ENCODE measurements at places on chromosomes 11 and 22.
A peak's percentile ranks its signal among the peaks of the same experiment; 100 is the strongest.

- no peak for DNase-seq
Observed at GRCh38 chr11:1043563-1044096, 7.1 kb upstream of the MUC6 start.

DNA sequence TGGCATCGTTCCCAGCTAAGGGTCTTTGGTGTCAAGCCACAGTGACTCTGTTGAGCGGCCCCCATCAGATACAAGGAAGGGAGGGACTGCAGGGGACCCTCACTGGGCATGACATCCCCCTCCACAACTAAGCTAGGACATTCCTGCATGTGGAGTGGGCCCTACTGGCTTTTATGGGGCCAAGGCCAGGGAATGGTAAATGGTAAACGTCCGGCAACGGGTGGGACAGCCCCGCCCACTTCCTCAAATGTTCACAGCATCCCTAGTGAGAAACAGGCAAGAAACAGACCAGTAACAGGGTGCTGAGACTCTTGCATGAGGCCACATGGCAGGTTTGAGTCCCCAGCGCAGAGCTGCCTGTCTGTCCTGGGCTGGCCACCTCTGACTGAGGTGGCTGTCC lies 4.4 kb downstream of the TMPRSS6 start:
- DNase-seq, result no peak

DNA sequence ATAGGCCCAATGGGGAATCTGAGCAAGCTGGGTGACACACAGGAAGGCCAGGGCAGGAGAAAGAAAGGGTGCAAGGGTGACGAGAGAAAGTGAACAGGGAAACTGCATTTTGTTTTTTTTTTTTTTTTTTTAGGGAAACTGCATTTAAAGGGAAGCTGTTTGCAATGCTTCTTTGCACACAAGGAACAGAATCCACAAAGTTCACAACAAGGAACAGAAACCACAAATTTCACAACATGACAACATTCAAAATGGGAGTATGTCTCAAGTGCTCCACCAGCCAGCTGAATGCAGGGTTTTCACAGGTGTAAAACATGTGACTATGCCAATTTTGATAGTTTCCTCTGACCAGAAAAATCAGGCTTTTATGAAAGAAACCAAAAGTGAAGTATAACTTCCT lies 6.8 kb upstream of the PLAAT3 start:
- DNase-seq, result no peak

DNA sequence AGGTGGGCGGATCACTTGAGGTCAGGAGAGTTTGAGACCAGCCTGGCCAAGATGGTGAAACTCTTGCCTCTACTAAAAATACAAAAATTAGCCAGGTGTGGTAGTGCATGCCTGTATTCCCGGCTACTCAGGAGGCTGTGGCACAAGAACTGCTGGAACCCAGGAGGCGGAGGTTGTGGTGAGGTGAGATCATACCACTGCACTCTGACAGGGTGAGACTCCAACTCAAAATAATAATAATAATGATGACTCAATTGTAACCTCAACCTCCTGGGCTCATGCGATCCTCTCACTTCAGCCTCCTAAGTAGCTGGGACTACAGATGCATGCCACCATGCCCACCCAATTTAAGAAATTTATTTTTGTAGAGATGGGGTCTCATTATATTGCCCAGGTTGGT lies 15.6 kb upstream of the CHRNA10 start:
- no peak for DNase-seq

- DNase-seq, result no peak
Observed at GRCh38 chr11:27403195-27403594, 40.2 kb upstream of the CCDC34 start.

- DNase-seq, result no peak
Observed at GRCh38 chr22:36398601-36399471, 11.1 kb upstream of the MYH9 start.

DNA sequence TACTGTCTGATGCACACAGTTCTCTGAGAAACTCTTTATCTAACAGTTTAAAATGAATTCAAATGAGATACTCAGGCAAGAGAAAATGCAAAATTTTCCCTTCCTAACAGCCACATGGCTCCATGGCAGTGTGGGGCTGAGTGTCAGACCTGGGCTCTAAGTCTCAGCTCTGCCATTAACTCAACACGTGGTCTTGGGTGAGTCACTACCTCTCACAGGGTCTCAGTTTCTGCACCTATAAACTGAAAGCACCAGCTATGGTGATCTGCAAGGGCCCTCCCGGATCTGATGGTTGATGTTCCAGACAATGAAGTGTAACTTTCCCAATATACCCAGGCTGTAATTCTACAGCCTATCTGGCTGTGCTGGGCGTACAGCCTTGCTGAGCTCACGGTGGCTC lies 70.5 kb downstream of the KCNC1 start:
- DNase-seq, result no peak

GRCh38 chr11:78722786-78723185 lies 148.1 kb upstream of the NARS2 start:
- no peak for DNase-seq

GRCh38 chr11:126007238-126007637 lies 55.4 kb downstream of the CDON start:
- DNase-seq, result no peak

DNA sequence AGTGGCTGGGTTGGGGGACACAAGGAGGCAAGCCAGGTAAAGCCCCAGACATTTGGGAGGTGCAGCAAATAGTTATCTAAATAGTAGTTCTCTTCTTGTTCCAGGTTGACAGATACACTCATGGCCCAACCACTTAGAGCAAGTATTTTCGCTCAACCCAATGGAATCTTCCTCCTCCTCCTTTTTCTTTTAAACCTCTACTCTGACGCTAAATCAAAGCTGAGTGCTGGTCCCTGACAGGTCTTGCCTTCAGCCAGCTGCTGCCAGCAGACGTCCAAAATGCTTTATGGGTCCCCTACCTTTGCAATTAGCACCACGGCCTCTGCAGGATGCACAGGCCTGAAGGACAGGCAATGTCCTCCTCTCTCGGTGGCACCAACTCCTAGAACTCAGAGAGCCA lies 558.5 kb downstream of the MIAT start:
- no peak for DNase-seq

GRCh38 chr11:57150454-57150917 lies 31.3 kb upstream of the LRRC55 start:
- no peak for DNase-seq

DNA sequence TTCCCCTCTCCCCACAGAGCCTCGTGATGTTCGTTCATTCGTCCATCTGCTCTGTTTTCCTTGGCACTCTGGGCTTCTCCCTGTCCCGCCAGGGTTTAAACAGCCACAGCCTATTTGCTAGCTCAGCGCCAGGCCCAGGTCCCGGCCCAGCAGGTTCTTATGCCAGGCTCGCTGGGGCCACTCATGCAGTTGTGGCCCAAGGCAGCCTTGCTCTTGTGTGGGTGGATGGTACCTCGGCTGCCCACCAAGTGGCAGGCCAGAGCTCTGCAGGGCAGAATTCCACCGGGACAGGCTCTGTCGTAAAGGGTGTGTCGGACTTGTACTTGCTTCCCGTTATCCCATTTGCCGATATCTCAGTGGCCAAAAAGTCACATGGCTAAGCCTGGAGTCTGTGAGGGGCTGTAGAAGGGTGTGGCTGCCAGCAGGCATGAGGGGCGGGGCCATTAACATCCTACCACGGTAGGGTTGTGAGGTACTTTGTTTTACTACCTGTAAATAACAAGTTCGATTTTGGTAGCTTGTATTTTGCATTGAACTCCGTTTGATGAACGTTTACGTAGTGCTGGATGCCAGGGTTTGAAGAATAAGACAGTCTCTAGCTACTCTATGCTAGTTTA lies 7.9 kb downstream of the FAM118A start:
- no peak for DNase-seq

DNA sequence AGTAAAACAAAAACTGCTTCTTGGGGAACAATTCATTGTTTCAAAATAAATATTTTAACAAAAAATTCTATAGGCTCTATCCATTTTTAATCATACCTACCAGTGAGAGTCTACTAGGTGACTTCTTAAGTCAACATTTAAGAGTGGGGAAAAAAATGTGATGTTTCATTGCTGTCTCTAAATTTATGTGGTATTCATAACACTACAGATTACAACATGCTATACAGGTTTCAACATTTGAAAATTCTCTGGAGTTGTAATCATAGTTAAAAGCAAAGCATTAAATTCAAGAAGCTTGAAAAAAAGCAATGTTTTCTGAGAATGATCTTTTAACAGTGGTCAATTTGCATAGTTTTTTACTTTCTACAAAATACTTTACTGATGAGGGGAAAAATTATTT lies 18.3 kb downstream of the SBF2 start:
- DNase-seq, result no peak

DNA sequence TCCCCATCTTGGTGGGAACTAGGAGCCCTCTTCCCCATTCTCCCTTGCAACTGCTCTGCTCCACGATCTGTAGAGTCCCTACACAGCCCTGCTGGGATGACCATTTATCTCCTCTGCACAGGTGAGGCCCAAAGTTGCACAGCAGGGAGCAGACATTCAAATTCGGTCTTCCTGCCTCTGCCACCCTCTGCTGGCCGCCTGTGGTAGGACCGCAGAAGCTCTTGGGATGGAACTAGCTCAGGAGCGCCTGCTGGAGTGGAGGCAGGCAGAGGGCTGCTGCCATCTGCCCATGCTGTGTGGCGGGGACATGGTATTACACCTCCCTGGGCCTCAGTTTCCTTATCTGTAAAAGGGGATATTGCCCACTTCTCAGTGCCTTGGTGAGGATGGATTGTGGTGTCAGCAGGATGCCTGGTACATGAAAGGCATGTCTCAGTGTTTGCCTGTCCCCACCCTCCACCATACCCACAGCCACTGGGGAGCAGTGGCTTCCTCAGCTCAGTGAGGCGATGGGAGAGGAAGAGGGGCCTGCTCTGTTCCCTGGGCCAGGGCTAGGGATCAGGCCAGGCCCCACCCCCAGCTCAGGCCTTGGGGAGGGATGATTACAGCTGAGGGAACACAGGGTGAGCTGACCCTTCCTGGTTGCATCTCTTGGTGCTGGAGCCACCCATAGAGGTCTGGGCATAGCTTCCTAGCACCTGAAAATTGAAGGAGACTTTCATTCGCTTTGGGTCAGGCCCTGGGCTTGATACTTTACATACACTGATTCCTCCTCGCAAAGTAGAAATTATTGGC lies 11.3 kb upstream of the OMP start:
- DNase-seq, result peak; percentile 66

DNA sequence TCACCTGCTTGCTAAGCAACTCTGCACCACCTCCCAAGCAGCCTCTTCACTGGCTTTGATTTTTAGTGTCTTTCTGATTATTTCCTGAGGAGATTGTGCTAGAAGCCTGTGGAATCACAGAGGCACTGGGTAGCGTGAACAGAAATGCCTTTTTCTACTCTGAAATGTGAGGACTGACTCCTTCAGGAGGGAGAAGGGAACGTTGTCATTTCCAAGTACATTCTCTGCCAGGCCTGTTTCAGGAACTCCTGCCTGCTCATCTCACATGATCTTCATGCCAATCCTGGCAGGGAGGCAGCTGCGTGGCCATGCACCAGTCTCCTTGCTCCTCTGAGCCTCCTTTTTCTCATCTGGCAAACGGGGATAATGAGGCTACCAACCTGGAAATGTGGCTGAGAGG lies 49.8 kb upstream of the PRDM11 start:
- no peak for DNase-seq

- DNase-seq, result no peak
Observed at GRCh38 chr11:10688401-10688800, 5.2 kb downstream of the IRAG1 start.

DNA sequence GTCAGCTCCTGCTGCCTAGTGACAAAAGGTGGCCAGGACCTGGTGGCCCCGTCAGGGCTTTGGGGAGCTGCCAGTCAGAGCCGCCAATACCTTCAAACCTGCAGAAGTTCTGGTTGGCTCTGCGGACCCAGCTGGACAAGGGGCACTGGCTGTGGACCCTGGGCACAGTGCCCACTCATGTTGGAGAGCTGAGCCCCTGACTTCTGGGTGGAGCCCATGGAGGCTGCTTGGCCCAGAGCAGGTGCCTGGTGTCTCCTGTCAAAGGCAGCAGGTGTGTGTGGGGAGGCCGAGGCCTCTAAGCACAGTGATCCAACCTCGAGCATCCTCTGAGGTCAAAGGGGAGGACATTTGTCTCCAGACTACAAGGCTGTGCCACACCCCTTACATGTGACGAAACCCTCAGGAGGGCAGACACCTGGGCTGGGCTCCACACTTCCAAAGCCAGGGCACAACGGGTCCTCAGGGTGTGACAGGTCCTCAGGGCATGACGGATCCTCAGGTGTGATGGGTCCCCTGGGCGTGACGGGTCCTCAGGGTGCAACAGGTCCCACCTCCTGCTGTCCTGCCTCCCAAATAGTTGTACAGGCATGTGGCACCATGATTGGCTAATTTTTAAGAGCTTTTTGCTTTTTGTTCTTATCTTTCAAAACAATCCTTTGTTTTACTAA lies 37.0 kb downstream of the MUC2 start:
- DNase-seq, result no peak

DNA sequence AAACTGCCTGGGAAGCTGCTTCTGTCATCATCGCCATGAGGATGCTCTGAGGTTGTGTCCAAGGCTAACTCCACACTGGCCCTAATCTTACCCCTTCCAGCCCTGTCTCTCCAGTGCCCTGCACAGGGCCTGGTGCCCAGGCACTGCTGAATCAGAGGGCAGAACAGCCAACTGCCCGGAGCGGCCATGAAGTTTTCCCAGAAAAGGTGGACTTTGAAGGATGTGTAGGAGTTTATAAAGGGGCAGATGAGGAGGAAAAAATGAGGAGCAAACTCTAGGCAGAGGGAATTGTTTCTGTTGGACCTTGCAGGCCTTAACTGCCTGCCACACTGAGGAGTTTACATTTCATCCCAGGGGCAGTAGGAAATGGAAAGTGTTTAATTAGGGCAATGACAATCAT lies 39.4 kb upstream of the TCF20 start:
- no peak for DNase-seq

- DNase-seq, result no peak
Observed at GRCh38 chr11:1912289-1912878, 7.1 kb upstream of the TNNT3 start.

- no peak for DNase-seq
Observed at GRCh38 chr11:70138403-70138802, 60.3 kb downstream of the ANO1 start.

DNA sequence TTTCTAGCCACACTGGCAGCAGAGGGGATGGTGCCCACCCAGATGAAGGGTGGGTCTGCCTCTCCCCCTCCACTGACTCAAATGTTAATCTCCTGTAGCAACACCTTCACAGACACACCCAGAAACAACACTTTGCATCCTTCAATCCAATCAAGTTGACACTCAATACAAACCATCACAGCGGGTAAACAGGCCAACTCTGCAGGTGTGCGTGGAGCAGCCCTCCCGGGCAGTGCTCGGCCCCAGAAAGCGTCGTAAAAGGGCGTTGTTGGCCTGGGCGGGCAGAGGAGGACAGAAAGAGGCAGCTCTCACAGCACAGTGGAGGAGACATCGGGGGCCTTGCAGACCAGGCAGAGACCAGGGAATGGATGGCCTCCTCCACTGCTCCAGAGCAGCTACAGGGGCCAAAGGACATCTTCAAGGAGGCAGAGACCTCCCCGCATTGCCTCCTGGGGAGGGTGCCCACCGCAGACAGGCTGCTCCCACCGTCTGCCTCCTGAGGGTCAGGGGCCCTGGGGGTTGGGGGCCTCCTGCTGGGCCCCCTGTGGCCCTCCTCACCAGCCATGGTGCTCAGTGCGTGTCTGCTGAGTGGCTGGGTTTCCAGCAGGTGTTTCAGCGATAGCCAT lies 56.1 kb upstream of the FADD start:
- DNase-seq, result no peak

GRCh38 chr11:118902336-118903203 lies 18.9 kb downstream of the CXCR5 start:
- DNase-seq, result no peak

- no peak for DNase-seq
Observed at GRCh38 chr11:33881651-33882503, 10.0 kb downstream of the LMO2 start.

- DNase-seq, result no peak
Observed at GRCh38 chr11:32885556-32885955, 7.1 kb upstream of the QSER1 start.

Data from progenitor cell of endocrine pancreas (in vitro differentiated cells).